AG08395 (cell line): ENCODE measurements at places on chromosomes 4 and X.

GRCh38 chr4:142155347-142155746 lies 519.0 kb downstream of the IL15 start:
- no peak for DNase-seq

DNA sequence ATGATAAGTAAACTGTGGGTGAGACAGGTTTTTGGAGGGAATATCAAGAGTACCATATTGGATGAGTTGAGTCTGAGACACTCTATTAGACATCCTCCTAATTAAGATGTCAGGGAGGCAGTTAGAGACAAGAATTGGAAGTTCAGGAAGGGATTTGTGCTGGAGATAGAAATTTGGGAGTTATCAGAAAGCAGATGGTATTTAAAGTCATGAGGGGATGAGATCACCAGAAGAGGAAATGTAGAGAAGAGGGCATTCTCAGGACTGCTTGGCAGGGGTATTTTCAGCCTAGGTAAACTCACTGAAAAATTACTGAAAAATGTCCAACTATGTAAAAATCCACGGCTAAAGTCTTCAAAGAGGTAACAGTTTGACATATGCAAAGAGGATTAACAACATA lies 161.6 kb upstream of the PGRMC2 start:
- no peak for DNase-seq

DNA sequence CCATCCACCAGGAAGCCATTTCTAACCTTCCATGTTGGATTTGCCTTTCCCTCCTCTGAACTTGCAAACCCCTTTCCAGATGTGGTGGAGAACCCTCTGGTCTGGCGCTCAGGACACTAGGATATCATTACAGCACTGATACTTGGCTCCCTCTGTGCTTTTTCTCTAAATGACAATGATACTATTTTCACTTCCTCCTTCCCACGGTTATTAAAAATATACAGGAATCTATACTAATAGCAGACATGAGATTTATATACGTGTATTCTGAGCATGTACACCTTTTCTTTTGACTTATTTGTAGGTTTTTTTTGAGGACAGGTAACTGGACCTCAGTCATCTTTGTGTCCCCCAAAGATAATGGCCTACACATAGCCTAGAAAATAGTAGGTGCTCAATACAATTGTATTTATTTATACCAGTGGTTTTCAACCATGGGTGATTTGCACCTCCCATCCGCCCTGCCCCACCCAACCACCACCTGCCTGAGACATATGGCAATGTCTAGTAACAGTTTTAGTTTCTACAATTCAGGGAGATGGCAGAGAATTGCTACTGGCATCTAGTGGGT lies 60.4 kb upstream of the PLAC8 start:
- DNase-seq = no peak

GRCh38 chrX:131816551-131817136 lies 206.5 kb upstream of the STK26 start:
- peak; percentile 74 for DNase-seq

DNA sequence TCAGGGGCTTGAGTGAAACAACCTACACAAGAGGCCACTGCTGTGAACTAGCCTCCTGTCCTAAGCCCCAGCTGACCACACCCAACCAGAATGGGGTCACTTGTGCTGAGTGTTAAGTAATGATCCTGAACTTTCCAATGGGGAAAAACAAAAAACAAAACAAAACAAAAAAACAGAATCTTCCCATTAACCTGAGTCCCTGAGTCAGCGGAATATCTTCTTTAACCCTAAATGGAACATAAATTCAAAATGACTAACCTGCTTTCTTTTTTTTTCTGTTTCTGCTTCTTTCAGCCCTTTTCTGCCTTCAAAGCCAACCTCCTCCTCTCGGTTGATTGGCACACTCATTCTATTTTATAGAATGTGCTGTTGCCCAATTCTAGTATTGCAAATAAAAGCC lies 31.2 kb upstream of the MAGEA8 start:
- DNase-seq = no peak

DNA sequence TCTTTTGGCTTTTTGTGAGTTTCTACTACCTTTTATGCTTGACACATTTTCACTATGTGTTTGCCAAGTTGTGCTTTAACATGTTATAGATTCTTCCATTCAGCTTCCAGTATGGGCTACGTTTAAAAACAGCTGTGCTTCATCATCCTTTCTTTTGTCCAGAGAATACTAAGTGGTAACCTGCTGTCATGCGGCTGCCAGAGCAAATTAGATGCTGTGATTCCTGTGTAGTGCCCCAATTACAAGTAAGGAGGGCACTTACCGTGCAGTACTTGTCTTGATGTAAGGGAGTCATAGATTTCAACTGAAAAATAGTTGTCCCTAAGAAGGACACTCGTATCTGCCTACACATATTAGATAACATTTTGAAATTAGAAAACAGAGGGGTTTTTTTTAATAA lies 531.8 kb upstream of the GALNTL6 start:
- no peak for DNase-seq

- DNase-seq = no peak
Measured at GRCh38 chr4:3481113-3481531, 18.0 kb downstream of the DOK7 start.

DNA sequence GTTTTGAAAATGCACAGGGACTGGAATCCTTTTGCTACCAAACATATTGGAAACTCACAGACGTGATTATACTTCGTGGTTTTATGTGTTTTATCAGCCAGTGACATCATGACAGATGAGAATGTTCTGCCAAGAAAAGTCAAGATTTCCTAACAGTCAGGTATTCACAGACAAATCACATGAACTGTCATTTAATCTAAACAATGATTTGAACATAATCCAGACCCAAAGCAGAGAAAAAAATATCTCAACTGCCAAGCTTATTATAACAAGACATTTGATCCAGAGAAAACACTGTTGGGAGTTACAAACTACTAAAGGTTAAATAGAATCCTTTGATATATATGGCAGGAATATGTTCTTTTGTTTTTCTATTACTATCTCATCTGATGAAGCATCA lies 635.9 kb upstream of the FRG1 start:
- no peak for DNase-seq

DNA sequence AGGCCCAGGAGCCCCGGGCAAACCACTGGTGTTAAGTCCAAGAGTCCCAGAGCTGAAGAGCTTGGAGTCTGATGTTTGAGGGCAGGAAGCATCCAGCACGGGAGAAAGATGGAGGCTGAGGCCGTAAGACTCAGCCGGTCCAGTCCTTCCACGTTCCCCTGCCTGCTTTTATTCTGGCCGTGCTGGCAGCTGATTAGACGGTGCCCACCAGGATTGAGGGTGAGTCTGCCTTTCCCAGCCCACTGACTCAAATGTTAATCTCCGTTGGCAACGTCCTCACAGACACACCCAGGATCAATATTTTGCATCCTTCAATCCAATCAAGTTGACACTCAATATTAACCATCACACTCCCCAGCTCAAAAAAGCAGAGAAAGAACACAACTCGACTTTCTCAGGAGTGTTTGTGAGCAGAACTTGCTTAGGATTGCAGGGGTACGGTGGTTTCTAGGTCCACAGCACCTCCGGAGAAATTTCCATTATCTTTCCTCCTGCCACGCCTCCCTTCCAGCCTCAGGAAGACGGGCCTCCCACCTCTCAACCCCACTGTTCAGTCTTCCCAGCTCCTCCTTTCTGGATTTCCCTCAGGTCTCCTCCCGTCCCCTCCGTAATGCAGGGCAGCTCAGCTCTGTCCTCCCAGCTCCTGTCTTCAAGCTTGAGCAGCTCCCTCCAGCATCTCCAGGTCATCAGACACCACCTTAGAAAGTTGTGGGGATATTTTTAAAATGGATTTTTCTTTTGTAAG lies 13.3 kb upstream of the TMEM271 start:
- no peak for DNase-seq

- no peak for DNase-seq
Measured at GRCh38 chr4:158182736-158183135, 9.9 kb upstream of the GASK1B start.

DNA sequence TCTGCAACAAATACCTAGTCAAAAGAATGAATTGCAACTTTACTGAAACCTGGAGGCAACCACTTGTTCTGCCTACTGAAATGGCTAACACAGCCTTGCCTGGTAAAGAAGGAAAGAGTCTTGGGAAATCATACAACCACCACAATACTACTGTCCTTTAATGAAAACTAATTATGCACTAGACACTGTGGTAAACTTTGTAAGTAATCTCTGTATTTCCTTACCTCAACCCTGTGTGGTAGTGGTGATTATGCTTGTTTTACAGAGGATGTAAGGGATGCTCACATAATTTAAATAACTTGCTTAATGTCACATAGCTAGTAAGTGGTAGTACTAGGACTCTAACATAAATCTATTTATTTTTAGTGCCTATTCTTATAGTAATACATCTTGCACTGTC lies 44.7 kb downstream of the TMEM156 start:
- no peak for DNase-seq

DNA sequence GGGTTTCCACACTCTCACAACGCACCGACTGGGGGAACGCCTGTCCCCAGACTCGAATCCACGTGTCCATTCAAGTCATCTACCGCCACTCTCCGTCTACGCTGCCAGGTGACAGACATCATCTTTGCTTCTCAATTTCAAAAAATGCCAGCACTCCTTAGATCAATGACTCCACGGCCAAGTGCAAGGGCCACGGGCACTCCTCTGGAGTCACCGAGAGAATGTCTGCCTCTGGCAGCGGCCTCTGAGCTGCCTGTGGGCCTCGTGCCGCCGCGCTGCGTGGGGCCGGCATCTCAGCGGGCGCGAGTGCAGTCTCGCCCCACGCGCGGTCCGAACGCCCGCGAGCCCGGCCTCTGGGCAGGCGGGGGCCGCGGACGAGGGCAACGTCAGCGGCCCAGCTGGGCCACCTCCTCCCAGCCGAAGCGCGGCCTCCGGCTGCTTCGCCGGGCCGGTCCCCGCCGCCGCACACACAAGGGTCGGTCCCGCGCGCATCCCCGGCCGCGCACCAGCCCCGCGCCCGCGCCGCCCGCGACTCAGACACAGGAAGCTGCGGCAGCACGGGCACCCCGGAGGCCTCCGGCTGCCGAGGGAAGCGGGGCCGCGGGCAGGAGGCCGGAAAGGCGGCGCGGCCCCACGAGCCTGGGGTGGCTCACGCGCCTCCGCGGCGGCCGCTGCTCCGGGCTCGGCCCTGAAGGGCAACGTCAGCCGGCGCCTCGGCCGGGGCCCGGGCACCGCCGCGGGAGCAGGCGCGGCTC lies 450 bp downstream of the ACSL1 start:
- DNase-seq = peak; percentile 54

DNA sequence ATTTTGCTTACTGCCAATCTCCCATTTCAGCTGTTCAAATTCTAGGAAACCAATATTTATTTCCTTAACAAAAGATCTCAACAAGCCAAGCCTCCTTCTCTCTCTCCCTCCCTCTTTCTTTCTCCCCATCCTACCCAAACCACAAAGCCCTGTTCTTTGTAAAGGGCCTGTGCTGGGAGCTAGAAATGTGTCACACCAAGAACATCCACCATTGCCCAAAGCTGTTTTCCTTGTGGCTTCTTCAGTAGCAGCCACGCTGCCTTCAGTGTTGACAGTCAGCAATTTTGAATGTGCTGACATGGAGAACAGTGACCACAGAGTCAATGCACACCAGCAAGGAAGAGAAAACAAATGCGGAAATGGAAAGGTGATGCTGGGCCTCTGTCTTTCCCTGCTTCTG lies 203.0 kb downstream of the MAML3 start:
- peak; percentile 55 for DNase-seq

DNA sequence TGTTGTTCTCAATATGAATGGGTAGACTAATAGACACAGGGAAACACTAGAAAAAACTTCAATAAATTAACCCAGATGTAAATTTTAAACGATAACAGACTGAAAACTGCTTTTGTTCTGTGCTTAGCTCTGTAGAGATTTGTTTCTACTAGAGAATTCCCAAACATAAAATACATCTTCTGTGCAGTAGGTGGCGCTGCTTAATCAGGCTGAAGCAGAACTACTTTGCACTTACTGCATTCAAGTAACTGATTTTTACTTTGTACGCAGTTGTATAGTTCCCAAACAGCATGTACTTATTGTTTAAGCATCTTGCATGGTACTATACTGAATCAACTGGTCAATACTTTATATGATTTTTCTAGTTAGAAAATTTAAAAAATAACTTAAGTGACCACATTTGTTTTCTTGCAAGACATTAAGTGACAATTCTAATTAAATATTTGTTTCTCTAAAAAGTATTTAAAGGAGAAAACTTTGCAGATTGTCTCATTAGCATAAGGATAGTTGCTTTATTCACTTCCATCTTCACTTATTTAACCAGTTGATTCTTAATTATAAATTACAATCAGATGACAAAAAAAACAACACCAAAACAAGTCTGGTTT lies 490.6 kb downstream of the IL15 start:
- peak; percentile 53 for DNase-seq

GRCh38 chr4:41305476-41305875 lies 48.7 kb downstream of the UCHL1 start:
- no peak for DNase-seq

DNA sequence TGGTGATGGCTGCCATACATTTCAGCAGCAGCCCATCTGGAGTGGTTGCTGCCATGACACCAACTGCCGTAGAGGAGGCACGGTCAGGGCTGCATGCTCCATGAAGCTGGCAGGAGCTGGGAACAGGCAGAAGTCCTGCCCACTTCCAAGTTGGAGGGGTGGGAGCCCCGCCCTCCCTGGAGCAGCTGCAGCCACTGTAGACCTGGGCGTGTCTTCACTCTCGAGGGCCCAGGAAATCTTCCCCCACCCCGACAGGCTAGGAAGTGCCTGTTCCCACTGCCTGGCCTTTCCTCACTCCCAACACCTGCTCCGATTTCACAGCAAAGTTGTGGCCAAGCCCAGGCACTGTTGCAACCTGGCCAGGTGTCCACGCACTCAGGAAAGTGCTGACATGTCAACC lies 42.3 kb downstream of the NALF2 start:
- DNase-seq = no peak

GRCh38 chrX:72572248-72573157 lies at the start of gene HDAC8:
HDAC8 (minus strand) TSS chrX:72572843; CDS start chrX:72572761, 82 bp downstream.
- DNase-seq = peak; percentile 67

GRCh38 chr4:3305610-3306371 lies 13.0 kb downstream of the RGS12 start:
- peak; percentile 51 for DNase-seq

- no peak for DNase-seq
Measured at GRCh38 chrX:72142794-72143608, 11.3 kb upstream of the RTL5 start.

DNA sequence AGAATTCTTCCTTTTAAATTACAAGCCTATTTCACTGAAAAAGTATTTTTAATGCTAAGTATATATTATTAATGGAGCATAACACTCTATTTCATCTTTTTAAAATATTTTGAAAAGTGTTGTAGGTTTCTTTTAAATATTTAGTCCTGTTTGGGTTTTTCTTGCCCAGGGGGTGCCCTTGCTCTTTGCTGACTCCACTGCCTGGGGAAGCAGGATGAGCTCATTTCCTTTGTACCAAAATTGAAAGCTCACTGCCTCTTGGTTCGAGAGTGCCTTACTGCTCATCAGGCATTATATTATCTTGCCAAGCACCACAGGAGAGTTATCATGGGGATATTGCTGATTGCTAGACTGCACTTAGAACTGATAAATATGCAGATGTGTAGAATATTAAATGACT lies 819.2 kb downstream of the PCDH18 start:
- no peak for DNase-seq

- no peak for DNase-seq
Measured at GRCh38 chr4:138697851-138698250, 317.7 kb upstream of the NOCT start.

GRCh38 chr4:72313121-72313520 lies 255.9 kb downstream of the ADAMTS3 start:
- no peak for DNase-seq

- no peak for DNase-seq
Measured at GRCh38 chr4:23332313-23332712, 557.5 kb downstream of the PPARGC1A start.

GRCh38 chr4:139642364-139642763 lies 23.3 kb upstream of the MGST2 start:
- peak; percentile 32 for DNase-seq
